Fibroblast of skin of right biceps (primary cell): ENCODE measurements at places on chromosomes 2 and 18.
A peak's percentile ranks its signal among the peaks of the same experiment; 100 is the strongest.

- DNase-seq: peak; percentile 59
Measured at GRCh38 chr2:29923110-29923721, 1.8 kb upstream of the ALK start.

DNA sequence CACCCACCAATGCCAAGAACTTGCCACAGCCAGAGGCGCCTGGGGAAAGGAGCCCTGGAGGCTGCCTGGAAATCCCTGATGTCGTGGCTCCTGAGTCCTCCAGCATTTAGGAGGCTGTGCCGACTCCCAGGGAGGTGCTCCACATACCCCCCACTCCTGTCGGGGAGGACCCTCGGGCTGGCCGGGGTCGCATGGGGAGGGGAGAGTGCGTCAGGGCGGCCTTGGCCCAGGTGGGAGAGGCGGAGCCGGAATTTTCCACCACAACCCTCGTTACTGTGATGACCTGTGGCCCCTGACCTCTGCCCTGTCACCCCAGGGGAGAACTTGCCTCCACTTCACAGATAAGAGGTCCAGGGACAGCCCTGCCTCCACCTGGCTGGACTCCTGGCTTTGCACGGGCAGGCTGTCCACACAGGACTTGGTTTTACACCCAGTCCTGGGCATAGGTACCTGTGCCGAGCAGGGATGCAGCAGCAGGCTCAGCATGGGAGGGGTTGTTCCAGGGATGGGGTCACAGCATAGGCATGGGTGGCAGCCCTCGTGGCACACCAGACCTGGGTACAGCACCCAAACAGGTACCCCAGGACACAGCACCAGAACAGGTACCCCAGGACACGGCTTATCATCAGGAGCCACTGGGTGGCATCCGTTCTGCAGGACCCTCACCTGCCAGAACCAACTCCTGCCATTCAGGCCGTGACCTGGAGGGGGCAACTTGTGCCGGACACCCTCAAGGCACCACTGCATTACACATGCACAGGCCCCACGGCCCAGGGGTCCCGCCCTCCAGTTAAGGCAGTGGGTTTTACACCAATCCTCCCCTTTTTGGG, 12.3 kb upstream of the AGXT start:
- no peak for DNase-seq

GRCh38 chr2:212520340-212520739, 18.3 kb downstream of the ERBB4 start:
- peak; percentile 8 for DNase-seq

GRCh38 chr2:43019025-43019367, 207.4 kb downstream of the ZFP36L2 start:
- DNase-seq: no peak

DNA sequence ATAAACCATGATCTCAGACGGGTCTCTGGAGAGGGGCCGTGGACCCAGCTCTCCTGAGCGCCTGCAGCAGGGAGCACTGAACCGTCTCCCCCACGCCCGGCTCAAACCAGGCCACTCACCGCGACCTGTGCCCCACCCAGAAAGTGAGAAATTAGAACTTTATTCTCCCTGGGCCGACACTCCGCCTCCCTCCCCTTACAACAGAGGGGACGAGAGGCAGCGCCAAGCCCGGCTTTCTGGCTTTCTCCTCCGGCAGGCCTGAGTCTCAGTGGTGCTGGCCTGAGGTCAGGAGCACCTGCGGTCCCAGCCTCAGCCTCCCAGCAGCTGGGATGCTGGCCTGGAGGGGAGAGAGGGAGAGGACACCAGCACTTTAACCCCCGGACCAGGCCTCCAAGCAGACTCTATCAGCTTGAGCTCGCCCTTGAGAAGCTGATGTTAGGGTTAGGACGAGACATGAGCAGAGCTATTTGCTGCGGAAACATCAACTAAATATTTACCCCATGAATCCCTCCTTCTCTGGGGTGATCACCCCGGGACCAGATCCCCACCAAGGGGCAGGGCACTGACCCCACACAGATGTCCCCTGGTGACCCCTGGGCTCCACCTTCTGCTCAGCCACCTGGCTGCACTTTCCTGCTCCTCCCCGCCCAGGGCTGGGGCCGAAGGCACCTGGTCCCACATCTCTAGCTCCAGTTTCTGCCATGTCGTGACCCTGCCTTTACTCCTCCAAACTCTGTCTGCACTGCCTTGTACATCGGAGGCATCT, 856.3 kb upstream of the SALL3 start:
- DNase-seq: no peak
